Activated CD4-positive, alpha-beta T cell treated with anti-CD3 and anti-CD28 coated beads for 36 hours (primary cell): ENCODE measurements at places on chromosomes 1 and 21. TPM values are rescaled to one million over a fixed set of nuclear protein-coding genes. Genes with fewer than 3 reads are reported as not detected.
A peak's percentile ranks its signal among the peaks of the same experiment; 100 is the strongest.

The UBQLN4 gene
- total RNA-seq = 34.5 TPM

The CYP4A11 gene
- not detected for total RNA-seq

The ETS2 gene
- 61.9 TPM for total RNA-seq

The DENND4B gene
- total RNA-seq = 100 TPM

The F5 gene
- total RNA-seq = 49.8 TPM

- H3K36me3 ChIP-seq = peaks cover 19% of the 10 kb centered on the region
- no peaks in the 10 kb centered on the region for H3K27me3 ChIP-seq
- H3K27ac ChIP-seq = no peak overlapping the region
Observed at GRCh38 chr1:11670747-11671146, 6.7 kb downstream of the FBXO6 start.

DNA sequence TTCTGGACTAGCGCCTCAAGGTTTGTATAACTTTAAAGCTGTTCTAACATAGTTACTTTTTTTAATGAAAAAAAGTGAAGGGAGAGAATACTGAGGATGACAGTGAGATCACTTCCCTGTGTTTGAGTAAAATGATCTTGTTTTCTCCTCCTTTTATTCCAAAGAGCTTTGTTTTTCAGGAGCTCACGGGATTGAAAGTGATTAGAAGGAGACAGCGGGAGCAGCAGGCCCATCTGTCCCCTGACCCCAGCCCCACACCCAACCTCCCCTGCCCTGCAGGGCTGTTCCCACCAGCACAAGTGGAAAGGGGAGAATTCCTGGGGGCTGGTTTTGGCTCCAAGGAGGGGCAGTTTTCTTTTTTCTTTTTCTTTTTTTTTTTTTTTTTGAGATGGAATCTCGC, 2.1 kb upstream of the DNMT3L start:
- H3K27ac ChIP-seq = no peak overlapping the region
- H3K36me3 ChIP-seq = no peaks in the 10 kb centered on the region
- H3K4me1 ChIP-seq = no peaks in the 10 kb centered on the region
- DNase-seq = no peak

GRCh38 chr21:41631564-41632461, 123.9 kb upstream of the TMPRSS2 start:
- H3K27me3 ChIP-seq = peaks cover 7% of the 10 kb centered on the region
- no peak overlapping the region for H3K27ac ChIP-seq
- no peaks in the 10 kb centered on the region for H3K36me3 ChIP-seq
- no peaks in the 10 kb centered on the region for H3K4me1 ChIP-seq

GRCh38 chr1:3244927-3245315, 175.9 kb downstream of the PRDM16 start:
- DNase-seq = no peak
- H3K27ac ChIP-seq = no peak overlapping the region
- H3K36me3 ChIP-seq = no peaks in the 10 kb centered on the region
- H3K4me1 ChIP-seq = no peaks in the 10 kb centered on the region

- H3K4me3 ChIP-seq = no peak overlapping the region
- no peak for DNase-seq
- no peak overlapping the region for H3K27ac ChIP-seq
- no peaks in the 10 kb centered on the region for H3K27me3 ChIP-seq
- H3K4me1 ChIP-seq = peaks cover 15% of the 10 kb centered on the region
Observed at GRCh38 chr1:40838045-40838979, 23.9 kb downstream of the CITED4 start.

DNA sequence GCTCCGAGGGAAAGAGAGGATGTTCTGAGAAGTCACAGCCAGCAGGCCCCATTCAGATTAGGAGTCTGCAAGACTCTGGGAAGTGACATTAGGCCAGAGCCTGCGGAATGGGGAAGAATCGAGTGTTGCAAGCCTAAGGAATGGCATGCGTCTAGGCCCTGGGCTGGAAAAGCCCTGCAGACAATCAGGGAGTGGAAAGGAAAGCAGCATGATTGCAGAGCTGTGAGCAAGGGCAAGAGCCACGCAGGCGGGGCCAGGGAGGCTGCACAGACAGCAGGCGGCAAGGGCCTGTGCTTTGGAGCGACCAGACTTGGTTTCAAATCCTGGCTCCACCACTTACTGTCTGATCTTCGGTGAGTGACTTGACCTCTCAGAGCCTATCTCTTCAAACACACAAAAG, 118.2 kb downstream of the RRAGC start:
- H3K36me3 ChIP-seq = no peaks in the 10 kb centered on the region
- no peaks in the 10 kb centered on the region for H3K27me3 ChIP-seq
- peaks cover 9% of the 10 kb centered on the region for H3K4me1 ChIP-seq

DNA sequence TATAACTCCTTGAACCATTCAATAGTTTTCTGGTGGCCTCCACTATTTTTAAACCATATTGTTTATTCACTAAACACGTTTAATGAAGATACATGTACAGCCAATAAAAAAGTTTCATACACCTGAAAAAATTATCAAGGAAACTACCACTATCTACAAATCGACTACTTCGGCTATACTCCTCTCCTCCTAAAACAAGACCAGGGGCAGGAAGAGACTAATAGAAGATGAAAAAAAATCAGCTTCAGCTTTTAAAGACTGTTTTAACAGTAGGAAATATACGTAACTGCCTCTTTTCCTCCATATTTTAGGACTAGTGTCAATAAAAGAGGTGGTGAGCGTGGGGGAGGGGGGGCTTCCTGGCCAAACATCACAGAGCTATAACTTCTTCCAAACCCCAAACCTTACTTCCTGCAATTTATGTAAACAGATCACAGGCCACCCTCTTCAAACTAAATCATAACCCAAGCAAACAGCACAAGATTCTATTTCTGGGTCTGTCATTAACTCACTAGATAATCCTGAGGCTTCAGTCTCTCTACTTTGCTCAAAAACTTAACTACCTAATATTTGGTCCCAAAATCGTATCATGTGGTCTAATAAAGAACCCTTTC, 15.1 kb downstream of the FOXJ3 start:
- H3K27me3 ChIP-seq = no peaks in the 10 kb centered on the region
- H3K36me3 ChIP-seq = peaks cover 12% of the 10 kb centered on the region
- peak; percentile 27 for DNase-seq
- H3K4me3 ChIP-seq = peak overlapping the region; percentile 55
- peaks cover 86% of the 10 kb centered on the region for H3K4me1 ChIP-seq
